ENCODE measurements at places on chromosomes 1 and 21.

DNA sequence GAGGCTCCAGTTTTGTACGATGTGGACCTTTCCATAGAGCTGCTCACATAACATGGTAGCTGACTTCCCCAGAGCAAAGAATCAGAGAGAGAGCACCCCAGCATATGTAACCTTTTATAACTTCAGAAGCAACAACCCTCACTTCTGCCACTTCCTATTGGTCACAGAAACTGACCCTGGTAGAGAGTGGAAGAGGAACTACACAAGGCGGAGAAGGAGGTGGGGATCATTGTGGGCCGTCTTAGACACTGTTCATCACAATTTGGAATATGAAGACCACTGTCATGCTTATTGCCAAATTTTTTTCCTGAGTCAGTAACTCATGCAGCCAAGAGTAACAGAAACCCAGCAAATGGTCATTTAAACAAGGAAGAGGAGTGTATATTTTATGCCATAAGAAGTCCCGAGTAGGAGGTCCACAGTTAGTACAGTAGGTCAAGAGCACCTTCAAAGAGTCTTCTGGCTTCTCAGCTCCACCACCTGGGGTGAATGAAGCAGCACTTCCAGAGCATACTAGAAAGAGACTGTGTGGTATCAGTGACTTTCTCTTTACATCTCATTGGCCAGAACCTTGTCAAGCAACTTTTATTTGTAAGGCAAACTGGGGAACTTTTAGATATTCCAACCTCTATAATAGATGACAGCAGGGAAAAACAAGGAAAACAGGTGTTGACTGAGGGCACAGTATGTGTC, 71.8 kb downstream of the ODF2L start:
- no peak for DNase-seq

DNA sequence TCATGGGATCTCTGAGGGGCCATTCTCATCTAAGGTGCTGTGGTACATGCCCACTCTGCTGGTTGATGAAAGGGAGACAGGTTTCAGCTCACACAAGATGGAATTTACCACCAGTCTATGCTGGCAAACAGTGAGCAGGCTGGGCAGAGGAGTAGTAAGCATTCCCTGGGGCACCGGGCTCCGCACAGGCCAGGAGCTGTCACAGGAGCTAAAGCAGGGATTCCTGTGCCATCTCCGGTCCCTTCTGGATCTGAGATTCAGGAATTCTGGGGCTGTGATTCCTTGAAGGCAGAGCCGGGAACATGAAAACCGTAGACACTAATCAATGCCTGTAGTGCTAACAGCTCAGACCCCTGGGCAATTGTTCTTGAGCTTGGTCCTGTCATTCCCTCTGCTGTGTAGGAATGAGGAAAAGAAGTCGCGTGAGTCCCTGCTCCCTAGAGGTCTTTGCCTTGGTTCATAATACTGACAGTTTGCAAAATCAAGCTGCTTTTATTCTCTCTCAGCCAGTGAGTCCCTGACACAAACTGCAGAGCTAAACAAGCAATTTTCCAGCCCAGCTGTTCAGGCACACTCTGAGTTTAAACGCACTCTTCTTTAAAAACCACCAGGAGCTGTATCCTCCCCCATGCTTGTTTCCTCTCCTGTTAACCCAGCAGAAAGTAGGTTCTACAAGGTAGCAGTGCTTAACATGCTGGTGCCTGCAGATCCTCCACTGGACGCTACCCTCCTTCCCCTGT, 52.5 kb downstream of the MDM4 start:
- DNase-seq = no peak

DNA sequence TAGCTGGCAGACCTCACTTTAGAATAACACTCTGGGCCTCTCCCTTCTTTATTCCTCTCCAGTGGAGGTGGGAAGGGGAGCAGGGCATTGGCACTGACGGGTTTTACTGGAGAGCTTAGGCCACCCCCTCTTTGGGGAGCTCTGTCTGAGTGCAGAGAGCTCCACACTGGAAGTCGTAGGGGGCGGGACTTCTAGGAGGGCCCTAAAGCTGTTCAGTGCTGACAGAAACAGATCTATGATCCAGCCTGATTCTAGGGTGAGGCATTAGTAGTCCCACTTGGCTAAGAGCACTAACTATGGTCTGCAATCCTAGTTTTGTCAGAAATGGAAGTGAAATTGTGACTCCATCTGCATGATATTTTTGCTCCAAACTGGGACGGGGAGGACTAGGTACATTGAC, 138.7 kb downstream of the MIS18A start:
- DNase-seq = no peak

- DNase-seq = no peak
These were observed 12.2 kb upstream of the VN1R5 start for GRCh38 chr1:247243524-247244137.

GRCh38 chr1:40050863-40051262, 10.3 kb downstream of the CAP1 start:
- no peak for DNase-seq

GRCh38 chr1:42806171-42806570, 10.8 kb upstream of the ERMAP start:
- DNase-seq = no peak

DNA sequence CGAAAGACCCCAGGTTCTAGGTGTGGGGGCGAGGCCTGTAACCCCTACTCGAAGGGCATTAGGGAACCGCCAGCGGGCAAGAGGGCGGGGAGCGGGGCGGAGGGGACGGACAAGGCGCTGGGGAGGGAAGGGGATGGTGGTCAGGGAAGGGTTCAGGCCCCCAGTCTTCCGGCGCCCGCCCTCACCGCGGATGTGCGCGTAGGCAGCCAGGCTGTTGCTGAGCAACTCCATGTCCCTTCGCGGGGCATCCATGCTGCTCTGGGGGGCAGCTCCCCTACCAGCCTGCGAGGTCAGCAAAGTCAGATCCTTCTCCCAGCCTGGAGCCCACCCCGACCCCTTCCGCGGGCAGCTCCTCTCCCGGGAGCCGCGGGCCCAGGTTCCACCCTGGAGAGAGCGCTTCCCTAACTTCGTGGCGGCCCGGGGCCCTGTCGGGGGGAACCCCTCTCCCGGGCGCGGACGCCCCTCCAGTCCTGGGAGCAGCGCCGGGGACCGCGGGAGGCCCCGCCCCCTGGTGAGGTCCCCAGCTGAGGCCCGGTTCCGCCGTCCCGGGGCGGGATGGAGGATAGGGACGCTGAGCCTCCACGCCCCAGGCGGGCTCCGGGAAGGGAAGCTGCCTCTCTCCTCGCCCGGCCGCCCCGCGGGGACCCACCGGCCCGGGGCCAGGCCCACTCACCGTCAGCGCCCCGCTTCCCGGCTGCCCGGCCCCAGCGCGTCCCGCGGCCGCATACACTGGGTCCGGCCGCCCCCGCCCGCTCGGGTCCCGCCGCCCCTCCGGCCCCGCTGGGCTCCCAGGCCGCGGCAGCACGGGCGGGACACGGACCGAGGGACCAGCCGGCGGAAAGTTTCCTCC, 434 bp downstream of the EVA1B start:
- DNase-seq = no peak

All from CD4-positive, alpha-beta T cell (primary cell).